ENCODE measurements at places on chromosomes 6 and 20. TPM values are rescaled to one million over a fixed set of nuclear protein-coding genes. Genes with fewer than 3 reads are reported as not detected.

DNA sequence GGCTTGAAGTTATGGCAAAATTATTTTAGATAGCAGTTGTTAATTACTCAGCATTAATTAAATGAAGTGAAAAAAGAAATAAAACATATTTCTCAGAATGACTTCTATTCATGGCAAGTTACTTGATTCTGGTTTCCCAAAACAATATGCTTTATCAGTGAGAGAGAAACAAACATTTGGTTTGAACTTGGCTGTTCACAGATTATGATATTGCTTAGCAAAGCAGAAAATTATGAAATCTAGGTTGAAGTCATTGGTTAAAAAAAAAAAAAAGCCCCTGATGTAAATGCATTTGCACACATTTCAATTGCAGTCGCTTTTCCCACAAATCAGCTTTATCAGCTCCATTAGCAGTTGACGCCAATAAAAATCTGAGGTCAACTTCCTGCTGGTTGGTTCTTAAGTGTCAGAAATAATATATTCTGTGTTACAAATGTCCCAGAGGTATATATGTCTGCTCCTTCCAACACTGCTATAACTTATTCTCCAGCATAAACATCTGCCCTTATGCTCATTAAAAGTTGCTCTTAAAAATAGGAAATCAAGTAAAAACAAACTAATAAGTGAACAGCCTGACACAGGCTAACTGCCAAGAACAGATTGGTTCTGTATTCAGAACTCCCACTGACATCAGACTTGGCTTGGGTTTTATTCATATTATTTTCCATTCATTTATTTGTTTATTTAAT lies 275.4 kb downstream of the PHF3 start:
- no peaks in the 10 kb centered on the region for H3K4me1 ChIP-seq
- no peak for DNase-seq
- no peaks in the 10 kb centered on the region for H3K36me3 ChIP-seq
- no peaks in the 10 kb centered on the region for H3K27me3 ChIP-seq
- no peak overlapping the region for H3K4me3 ChIP-seq
- no peak overlapping the region for H3K27ac ChIP-seq

GRCh38 chr6:161318456-161318855 lies 44.6 kb upstream of the AGPAT4 start:
- DNase-seq: no peak
- no peak overlapping the region for H3K27ac ChIP-seq
- no peaks in the 10 kb centered on the region for H3K36me3 ChIP-seq
- no peaks in the 10 kb centered on the region for H3K27me3 ChIP-seq

The ZBTB46 gene
- total RNA-seq: 2.8 TPM

GRCh38 chr6:166430269-166430668 lies 47.5 kb upstream of the MPC1 start:
- no peaks in the 10 kb centered on the region for H3K27me3 ChIP-seq
- no peak overlapping the region for H3K4me3 ChIP-seq
- H3K27ac ChIP-seq: no peak overlapping the region
- DNase-seq: no peak
- H3K36me3 ChIP-seq: no peaks in the 10 kb centered on the region

The FAM8A1 gene
- total RNA-seq: 28.7 TPM

DNA sequence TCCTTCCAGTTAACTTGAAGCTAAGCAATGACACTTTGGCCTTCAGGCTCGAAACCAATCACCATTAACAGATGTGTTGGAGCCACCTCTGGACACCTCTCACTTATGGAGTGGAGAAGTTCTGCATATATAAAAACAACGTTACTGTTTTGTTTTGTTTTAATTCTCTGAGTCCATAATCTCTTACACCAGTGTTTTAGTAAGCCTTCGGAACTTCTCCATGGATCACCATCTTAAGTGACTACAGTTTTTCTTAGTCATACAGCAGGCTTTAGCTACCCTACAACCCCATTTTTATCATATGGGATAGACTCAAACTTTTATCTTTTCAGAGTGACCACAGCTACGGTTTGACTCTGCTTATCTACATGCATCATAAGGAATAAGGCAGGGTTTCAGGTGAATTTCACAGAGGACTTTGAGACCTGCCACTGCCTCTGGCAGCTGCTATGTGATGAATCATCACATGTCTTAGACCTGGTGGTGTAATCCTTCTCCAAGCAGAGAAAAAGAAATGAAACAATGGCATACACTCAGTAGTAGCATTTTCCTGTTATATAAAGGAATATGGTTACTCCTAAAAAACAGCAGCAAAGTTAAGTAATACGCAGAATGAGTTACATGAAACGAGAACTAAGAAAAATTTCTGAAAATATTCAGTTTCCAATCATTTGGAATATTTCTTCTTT lies 5.5 kb upstream of the HDDC2 start:
- H3K4me3 ChIP-seq: no peak overlapping the region
- H3K27me3 ChIP-seq: no peaks in the 10 kb centered on the region
- no peak for DNase-seq
- H3K4me1 ChIP-seq: peaks cover 9% of the 10 kb centered on the region

The CST3 gene
- total RNA-seq: 1,587 TPM

DNA sequence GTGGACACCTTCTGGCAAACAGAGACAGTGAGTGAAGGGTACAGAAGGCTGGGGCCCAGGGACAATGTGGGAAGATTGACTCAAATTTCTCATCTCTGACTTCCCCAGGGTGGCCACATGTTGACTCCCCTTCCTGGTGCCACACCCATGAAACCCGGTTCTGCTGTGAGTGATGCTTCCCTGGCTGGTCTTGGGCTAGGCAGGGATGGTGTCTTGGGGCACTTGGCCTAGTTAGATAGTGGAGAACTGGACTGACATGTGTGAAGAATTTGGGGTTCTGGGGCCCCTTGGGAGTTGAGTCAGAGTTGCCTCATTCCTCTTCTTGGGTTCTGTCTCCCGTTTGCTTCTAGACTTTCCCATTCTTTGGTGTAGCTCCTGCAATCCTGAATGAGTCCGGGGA lies 34.2 kb downstream of the GSS start:
- peaks cover 6% of the 10 kb centered on the region for H3K4me1 ChIP-seq
- H3K36me3 ChIP-seq: peaks cover 5% of the 10 kb centered on the region
- no peak overlapping the region for H3K4me3 ChIP-seq
- DNase-seq: no peak

DNA sequence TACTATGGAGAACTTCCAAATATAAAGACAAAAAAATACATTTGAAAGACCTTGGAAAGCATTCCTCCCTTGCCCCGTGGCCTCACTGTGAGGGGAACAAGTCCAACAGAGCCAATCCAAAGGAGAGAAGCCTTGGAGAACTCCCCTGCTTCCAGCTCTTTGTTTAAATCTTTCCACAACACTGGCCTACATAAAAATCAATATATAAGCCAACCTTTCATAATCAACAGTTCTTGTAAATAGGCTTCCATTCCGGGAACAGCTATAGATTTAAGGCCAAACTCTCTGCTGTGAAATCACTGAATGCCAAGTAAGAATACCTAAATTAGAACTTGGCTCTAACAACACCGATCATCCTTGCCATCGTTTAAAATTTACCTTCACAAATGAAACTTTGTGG lies 242.1 kb downstream of the HACE1 start:
- no peaks in the 10 kb centered on the region for H3K4me1 ChIP-seq
- no peak overlapping the region for H3K27ac ChIP-seq
- no peaks in the 10 kb centered on the region for H3K27me3 ChIP-seq
- no peaks in the 10 kb centered on the region for H3K36me3 ChIP-seq
- no peak overlapping the region for H3K4me3 ChIP-seq
- no peak for DNase-seq

GRCh38 chr6:150157081-150157480 lies 14.2 kb downstream of the PPP1R14C start:
- no peaks in the 10 kb centered on the region for H3K27me3 ChIP-seq
- no peaks in the 10 kb centered on the region for H3K36me3 ChIP-seq
- H3K27ac ChIP-seq: no peak overlapping the region
- DNase-seq: no peak
- H3K4me3 ChIP-seq: no peak overlapping the region
- H3K4me1 ChIP-seq: no peaks in the 10 kb centered on the region

The ZSCAN12 gene
- 5.8 TPM for total RNA-seq

GRCh38 chr6:150697515-150697914 lies 97.8 kb downstream of the PLEKHG1 start:
- no peaks in the 10 kb centered on the region for H3K27me3 ChIP-seq
- no peaks in the 10 kb centered on the region for H3K4me1 ChIP-seq
- DNase-seq: no peak
- no peaks in the 10 kb centered on the region for H3K36me3 ChIP-seq
- H3K27ac ChIP-seq: no peak overlapping the region
- H3K4me3 ChIP-seq: no peak overlapping the region

All from Peyer's patch (tissue), 4 donors.